ENCODE measurements at places on chromosomes 6 and 20.

DNA sequence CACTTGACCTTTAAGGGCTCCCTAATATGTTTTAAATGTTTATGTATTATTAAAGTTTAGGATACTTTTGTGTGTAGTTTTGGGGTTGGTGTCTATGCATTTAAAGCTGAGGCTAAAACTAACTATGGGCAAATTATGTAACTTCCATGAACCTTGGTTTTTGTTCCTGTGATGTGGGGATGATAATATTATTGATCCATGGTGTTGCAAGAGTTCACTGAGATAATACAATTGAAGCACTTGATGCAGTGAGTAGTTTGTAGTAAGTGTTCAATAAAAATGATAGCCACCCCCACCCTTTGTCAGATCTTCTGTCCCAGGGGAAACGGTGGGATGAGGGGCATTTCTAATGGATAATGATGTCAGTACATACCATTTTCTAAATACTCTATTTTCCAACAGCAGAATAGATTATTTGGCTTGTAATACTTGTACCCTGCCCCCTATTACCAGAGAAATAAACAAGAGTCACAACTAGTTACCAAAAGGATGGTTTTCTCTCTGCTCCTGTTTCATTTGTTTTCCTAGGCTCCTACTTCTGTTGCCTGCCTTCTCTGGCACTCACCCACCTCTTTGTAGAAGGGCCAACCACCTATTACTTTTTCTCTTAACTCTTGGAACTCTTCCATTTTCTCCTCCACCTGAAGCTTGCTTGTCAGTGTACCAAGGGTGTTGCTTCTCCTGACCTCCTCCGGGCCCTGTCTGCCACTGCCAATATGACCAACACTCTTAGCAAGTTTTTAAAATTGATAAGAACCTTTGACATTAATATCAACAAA lies 97.9 kb downstream of the RCAN2 start:
- DNase-seq: no peak

- DNase-seq: no peak
Measured at GRCh38 chr6:71107911-71108420, 151.1 kb upstream of the B3GAT2 start.

GRCh38 chr6:113936093-113936934 lies 34.6 kb downstream of the HDAC2 start:
- no peak for DNase-seq

- DNase-seq: no peak
Measured at GRCh38 chr6:13765570-13765969, 48.8 kb downstream of the MCUR1 start.

- DNase-seq: no peak
Measured at GRCh38 chr6:3722785-3723184, 28.7 kb downstream of the PXDC1 start.

- DNase-seq: no peak
Measured at GRCh38 chr20:47843886-47844567, 58.7 kb upstream of the SULF2 start.

DNA sequence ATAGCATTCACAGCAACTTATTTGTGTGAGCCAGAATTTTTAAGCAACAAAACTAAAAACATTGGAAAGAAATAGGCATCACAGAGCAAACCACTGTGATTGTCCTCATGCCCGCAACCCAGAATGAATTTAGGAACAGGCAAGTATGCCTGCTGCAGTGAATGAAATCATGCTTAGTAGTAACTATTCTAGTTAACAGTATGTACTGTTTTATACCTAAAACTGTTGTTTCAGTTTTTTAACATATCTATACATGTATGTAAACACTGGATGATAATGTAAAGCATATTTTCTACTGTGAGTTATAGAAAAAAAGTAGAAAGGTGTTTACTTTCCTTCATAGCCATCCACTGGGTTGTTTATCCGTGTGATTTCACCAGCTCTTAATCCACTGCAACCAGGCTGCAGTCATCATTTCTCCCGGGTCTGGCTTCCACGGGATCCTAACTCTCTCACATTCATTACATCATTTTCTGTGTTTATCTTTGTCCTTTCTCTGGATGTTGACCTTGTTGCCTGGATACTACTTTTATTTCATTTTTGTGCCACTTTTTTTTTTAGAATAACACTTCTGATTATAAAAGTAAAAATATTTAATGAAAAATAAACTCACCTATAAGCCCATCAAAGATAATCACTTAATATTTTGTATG lies 3.6 kb upstream of the ARFGEF3 start:
- no peak for DNase-seq

DNA sequence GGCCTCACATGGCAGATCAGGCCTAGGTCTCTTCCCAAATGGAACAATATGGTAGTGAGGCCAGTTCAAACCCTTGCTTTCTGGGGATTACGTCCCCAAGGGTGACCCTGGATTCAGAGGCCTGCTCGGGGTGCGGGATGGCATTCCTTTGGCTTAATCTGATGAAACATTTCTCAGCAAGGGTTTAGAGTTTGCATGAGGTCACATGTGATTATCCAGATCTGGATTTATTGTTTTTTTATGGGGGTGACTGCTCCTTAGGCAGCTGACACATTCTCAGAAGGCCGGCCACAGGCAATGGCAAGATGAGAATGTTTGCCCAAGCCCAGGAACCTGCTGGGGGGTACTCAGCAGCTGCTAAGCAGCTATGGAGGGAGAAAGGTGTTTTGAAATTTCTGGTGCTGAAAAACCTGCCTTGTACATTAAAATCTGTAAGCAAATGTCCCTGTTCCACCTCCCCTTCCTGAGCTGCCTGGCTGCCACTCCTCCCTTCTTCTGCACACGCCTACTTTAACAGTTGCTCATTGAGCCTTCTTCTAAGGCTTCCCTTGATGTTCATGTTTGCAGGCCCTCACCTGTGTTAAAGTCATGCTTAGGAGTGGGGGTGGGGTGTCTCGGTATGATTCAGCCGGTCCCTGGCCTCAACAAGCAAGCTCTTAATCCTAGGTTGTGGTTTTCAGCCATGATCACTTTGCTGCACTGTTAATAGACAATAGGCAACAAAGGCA lies 37.9 kb upstream of the FUCA2 start:
- no peak for DNase-seq

DNA sequence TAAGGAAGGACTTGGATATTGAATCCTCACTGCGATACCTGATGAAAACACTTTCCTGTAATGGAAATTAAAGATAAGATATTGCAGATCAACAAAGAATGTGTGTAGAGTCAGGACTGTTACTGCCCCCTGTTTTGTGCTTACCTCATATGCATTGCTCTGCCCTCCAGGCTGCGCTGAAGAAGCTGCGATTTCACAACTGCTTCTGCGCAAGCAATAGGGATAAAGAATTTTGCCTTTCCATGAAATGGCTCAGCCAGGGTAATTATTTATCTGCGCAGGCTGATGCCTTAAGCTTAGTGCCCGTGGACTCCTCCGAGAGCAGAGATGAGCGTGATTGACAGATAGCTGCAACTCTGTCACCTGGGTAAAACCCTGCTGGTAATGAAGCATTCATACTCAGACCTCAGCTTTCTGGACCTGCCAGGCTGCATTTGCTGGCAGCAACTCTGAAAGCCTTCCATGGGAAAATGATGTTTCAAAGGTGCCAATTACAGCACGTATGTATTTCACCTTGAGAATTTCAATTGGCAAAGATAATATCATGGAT lies 370.6 kb downstream of the SAMD5 start:
- DNase-seq: no peak

- DNase-seq: no peak
Measured at GRCh38 chr6:24517659-24518543, 23.1 kb downstream of the ALDH5A1 start.

- DNase-seq: no peak
Measured at GRCh38 chr6:131250122-131250521, 114.9 kb downstream of the AKAP7 start.

GRCh38 chr6:74070091-74070490 lies 374.1 kb downstream of the CD109 start:
- DNase-seq: no peak

DNA sequence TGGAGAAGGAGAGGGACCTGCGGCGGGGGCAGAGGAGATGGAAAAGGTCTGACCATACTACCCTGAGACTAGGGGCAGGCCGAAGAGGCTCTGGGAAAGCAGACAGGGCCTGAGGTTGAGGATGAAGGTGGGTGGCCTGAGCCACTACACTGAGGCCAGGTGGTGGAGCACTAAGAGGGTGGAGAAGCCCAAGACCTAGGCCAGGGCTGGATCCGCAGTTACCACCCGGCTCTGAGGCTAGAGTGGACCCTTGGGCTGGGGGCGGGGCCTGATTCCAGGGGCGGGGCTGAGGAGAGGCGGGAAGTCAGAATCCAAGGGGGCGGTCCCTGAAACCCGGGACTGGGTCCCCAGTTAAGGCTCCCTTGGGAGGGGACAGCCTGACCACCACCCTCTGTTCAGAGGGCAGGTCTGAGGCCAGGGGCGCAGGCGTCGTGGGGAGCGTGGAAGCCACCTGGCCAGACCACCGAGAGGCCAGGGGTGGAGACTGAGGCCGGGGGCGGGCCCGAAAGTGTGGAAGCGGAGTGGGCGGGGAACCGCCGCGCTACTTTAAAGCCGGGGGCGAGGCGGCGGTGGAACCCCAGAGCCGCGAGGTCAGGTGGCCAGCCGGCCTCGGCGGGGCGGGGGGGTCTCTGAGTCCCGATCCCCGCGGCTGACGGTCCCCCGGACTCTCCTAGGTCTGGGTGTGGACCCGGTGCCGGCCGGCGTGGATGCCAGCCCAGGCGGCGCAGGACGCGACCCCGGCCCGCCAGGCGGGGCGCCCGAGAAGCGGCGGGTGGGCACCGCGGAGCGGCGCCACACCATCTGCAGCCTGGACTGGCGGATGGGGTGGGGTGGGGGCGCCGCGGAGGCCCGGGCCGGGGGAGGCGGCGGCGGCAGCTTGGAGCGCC lies 8.3 kb downstream of the CCM2L start:
- DNase-seq: peak; percentile 26

DNA sequence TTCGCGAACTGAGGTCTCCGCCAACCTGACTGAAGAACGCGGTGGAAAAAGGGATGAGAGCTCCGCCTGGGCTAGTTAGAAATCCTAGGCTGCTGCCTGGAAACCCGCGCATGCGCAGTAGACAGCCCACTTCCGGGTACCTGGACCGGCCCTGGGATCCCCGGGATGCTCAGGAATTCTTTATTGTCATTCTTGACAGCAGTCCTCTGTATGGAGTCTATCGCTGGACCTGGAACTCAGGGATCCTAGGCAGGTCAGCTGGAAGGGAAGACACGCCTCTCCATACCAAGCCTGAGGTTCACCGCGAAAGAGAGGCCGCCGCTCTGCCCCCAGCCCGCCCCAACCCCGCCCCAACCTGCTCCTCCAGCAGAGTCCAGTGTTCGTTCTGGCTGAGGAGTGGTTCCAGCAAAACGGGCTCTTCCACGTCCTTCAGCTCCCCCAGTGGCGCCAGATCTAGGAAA lies 1379.2 kb upstream of the DEFB115 start:
- no peak for DNase-seq

DNA sequence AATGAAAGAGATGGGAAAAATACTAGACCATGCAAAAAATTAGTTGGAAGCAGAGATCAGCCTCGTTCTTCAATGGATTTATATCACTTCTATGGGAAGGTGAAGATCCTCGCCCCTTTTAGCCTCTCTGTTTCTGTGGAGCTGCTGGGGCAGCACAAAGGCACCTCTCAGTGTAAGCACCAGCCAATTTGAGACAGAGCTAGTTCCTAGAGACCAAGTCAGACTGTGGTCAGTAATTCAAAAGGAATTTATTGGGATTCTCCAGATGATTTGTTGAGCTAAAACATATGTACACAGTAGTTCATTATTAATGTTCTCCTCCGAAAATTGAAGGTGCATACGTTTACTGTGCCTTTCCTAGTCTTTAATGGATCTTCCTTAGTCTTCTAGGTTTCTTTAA lies 42.4 kb downstream of the SCGN start:
- no peak for DNase-seq

GRCh38 chr6:144632266-144632665 lies 347.1 kb downstream of the UTRN start:
- no peak for DNase-seq

GRCh38 chr20:57409316-57409671 lies 18.1 kb downstream of the RBM38 start:
- no peak for DNase-seq

DNA sequence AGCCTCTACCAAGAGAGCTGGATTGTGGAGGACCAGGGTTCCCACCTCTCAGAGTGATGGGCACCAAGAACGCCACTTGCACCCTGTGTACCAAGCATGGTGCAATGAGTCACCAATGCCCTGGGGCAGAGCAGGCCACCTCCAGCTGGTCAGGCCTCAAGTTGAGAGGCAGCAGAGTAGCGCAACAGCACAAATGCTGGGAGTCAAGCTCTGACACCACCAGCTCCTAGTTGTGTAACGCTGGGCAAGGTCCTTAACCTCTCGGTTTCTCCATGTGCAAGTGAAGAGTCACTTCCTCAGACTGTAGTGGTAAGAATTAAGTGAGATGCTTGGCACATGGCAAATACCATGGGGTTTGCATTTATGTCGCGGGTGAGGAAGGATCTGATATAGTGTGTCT lies 25.6 kb downstream of the GFOD1 start:
- no peak for DNase-seq

DNA sequence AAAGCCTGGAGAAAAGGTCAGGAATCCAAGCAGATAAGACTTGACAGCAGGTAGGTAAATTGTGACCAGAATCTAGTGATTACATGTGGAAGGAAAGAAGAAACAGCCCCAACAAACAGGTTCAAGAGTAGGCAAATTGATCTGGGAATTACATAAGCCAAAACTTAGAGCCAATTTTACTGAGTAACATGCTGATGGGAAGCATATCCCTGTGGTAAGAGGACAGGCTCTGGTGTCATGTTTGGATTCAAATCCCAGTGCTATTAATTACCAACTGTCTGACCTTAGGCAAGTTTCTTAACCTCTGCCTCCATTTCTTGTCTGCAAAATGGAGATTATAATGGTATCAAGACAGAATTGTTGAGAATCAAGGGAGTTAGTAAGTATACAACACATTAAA lies 20.4 kb downstream of the MCM9 start:
- no peak for DNase-seq

GRCh38 chr20:43681468-43681942 lies 14.6 kb downstream of the MYBL2 start:
- no peak for DNase-seq

DNA sequence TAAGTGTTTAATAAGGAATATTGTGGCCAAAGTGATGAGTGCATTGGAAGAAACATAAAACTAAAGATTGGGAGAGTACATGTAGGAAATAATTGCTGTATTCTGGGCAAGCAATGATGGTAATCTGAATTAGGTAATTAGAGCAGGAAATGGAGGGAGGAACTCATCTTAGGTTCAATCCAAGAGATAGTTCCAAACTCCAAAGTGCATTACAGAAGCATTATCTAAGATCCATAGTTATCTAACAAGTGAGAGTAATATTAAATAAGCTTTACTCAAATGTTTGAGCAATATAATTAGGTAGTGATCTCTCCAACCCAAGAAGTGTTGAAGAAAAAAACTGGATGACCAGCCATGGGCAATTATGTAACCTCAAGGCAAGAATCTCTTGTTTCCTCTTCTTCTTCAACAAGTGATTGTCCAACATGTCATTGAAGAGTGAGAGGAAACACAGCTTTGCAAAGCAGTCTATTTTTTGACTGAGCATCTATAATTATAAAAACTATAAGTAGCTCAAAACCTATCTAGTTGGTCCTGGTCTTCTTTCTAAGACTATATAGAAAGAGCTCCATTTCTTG lies 181.2 kb upstream of the TNFAIP3 start:
- DNase-seq: no peak

Data from stimulated activated CD4-positive, alpha-beta T cell treated with anti-CD3 and anti-CD28 coated beads, TNF-alpha, amount 100 ng/mL, for 4 hours (primary cell).